ENCODE measurements at places on chromosomes 11 and 22.

DNA sequence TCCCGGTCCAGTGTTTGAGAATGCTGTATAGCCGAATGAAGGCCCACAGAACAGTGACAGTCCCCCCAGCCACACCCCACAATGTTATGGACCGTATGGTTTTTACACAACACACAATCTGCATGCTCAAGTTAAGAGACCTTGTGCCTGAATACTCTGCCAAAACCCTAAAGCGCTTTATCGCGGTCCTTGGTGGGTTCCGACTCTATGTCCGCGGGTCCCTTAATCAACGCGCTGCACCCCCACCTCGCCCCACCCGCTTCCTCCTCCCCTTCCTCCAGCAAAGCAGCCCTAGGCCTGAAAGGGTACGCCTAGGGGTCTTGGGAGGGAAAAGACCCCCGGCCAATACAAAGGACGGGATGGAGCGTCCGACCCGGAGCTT, 442 bp downstream of the COPB1 start:
- DNase-seq, result peak; percentile 16

GRCh38 chr11:36074941-36075431, 131.1 kb downstream of the LDLRAD3 start:
- DNase-seq, result no peak

DNA sequence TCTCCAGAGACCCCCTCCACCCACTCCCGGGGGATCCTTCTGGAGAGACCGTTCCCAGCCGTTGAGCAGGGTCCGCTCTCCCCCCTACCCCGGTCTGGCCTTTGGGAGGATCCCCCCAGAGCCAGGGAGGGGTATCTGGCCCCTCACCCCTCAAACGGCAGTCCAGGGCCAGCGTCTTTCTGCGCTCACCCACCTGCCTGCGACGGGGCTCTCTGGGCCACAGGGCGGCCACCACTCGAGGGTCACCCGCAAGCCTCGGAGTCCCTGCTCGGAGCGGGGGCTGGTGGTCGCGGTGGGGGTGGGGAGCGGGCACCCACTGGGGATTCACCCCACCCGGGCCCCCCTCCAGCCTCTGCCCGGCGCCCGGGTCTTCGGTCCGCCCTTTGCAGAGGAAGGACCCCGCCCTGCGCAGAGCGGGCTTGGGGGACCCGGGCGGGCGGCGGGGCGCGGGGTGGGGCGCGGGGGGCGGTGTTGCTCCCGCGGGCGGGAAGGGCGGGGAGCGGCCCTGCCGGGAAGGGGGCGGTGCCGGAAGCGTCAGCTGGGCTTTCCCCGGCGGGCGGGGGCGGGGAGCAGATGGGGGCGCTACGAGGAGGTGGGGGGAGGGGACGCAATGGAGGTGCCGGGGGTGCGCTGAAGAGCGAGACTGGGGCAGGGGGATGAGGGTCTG, 16.6 kb downstream of the CRELD2 start:
- DNase-seq, result peak; percentile 80

GRCh38 chr11:70824605-70825245, 426.4 kb downstream of the CTTN start:
- no peak for DNase-seq

GRCh38 chr11:113690619-113691569, 15.2 kb downstream of the TMPRSS5 start:
- DNase-seq, result peak; percentile 81

DNA sequence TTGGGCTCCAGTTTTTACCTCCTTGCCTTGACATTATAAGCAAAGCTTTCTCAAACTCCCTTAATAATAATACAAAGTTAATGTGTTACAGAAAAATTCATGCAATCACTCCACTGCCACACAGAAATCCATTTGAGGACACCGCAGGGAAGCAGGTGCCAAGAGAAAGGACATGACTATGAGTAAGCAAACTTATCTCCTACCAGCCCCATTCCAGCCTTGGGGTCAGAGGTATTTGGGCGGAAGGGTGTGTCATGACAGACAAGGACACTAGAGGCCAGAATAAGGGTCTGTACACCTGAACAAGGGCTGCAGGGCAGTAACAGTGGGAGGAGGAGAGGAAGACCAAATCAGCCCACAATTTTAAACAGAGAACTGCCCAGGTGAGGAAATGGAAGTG, 5.9 kb downstream of the GNG3 start:
- DNase-seq, result no peak
